ENCODE measurements at places on chromosomes 12 and 14.

GRCh38 chr12:50636505-50636904 is 127.4 kb upstream of the ATF1 start:
- H3K27ac ChIP-seq = no peak overlapping the region
- no peak overlapping the region for H3K4me3 ChIP-seq
- H3K4me1 ChIP-seq = no peaks in the 10 kb centered on the region
- H3K27me3 ChIP-seq = no peaks in the 10 kb centered on the region

DNA sequence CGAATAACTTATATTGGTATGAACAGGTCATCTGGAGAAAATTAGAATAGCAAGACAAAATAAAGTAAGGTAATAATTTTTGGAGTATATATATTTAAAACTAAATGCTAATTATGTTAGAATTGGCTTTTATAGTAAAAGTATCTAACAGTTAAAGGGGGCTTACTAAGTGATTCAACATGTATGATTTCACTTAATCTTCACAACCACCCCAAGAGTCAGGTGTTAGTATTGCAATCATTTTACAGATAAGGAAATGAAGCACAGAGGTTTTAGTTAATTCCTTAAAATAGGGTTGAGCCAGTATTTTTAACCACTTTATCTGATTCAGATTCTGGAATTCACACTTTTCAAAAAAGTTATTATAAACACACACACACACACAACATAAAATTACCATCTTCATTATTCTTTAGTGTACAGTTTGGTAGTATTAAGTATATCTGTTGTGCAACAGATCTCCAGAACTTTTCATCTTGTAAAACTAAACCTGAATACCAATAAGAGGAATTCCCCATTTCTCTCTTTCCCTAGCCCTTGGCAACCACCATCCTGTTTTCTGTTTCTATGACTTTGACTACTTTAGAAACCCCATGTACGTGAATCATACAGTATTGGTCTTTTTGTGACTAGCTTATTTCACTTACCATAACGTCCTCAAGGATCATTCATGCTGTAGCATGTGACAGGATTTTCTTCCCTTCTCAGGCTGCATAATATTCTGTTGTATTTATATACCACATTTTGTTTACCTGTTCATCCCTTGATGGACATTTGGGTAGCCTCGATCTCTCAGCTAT is 12.5 kb downstream of the A2M start:
- no peaks in the 10 kb centered on the region for H3K4me1 ChIP-seq
- no peak overlapping the region for H3K27ac ChIP-seq
- H3K4me3 ChIP-seq = no peak overlapping the region
- peaks cover 17% of the 10 kb centered on the region for H3K36me3 ChIP-seq

DNA sequence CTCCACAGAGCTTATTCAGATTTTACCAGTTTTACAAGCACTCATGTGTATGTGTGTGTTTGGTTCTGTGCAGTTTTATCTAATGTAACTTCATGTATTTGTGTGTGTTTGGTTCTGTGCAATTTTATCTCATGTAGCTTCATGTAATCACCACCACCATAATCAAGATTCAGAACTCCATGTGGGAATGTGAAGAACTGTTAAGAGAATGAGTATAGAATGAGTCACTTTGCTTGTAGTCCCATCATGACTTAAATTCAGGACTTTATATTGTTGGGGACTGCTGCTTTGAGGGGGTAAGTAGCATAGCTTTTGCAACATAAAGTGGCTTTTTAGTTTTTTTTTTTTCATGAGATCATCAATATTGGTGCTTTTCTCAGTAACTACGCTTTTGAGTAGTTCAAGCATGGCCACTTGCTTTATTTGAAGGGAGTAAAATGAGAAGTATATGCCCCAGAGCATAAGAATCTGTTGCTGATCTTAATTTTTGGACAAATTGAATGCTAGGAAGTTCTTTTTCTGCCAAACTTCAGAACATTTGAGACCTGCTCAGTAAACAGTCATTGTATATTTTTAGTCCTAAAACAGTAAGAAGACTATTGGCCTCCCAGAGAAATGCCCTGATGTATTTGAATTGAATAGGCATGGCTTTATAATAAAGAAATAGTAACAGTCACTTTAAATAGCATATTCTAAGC is 28.8 kb downstream of the PROX2 start:
- H3K4me1 ChIP-seq = no peaks in the 10 kb centered on the region
- H3K4me3 ChIP-seq = no peak overlapping the region
- no peak for DNase-seq
- H3K27ac ChIP-seq = no peak overlapping the region

GRCh38 chr14:94461526-94462218 is 9.1 kb upstream of the SERPINA11 start:
- H3K36me3 ChIP-seq = no peaks in the 10 kb centered on the region
- no peak overlapping the region for H3K4me3 ChIP-seq
- no peaks in the 10 kb centered on the region for H3K4me1 ChIP-seq
- DNase-seq = no peak
- H3K27me3 ChIP-seq = no peaks in the 10 kb centered on the region

- DNase-seq = no peak
- H3K4me3 ChIP-seq = no peak overlapping the region
- H3K36me3 ChIP-seq = no peaks in the 10 kb centered on the region
- H3K27me3 ChIP-seq = no peaks in the 10 kb centered on the region
- H3K4me1 ChIP-seq = no peaks in the 10 kb centered on the region
Measured at GRCh38 chr14:100079726-100080005, 14.4 kb downstream of the EVL start.

DNA sequence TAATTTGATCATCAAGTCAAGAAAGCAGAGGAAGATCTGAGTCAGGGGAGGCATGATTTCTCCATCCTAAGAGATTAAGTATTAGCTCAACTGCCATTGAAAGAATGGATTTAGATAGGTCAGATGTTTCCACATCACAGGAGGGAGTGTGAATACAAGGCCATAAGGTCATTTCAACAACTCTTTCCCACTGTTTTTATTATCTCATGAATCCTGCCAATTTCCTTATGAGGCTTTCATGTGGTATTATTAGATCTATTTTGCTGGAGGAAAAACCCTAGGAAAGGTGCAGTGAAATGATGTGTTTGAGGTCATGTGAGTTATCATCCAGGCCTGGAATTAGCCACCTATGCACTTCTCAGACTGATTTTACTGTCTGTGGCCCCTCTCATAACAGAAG is 269.0 kb downstream of the NOVA1 start:
- H3K4me1 ChIP-seq = no peaks in the 10 kb centered on the region
- no peak overlapping the region for H3K4me3 ChIP-seq
- no peaks in the 10 kb centered on the region for H3K27me3 ChIP-seq
- DNase-seq = no peak

DNA sequence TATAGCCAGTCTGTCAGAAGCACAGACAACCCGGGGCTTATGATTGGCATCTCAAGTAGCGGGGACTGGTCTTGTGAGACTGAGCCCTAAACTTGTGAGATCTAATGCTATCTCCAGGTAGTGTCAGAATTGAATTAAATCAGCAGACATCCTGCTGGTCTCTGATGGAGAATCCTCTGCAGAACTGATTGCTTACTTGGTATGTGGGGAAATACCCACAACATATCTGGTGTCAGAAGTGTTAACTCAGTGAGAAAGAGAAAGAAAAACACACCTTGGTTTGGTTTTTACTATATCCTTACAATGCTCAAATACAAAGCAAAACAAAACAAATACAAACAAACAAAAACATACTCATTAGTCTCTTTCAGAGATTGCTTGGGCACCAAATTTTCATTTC is 10.0 kb downstream of the SEL1L start:
- no peak overlapping the region for H3K27ac ChIP-seq
- no peaks in the 10 kb centered on the region for H3K27me3 ChIP-seq
- H3K4me3 ChIP-seq = no peak overlapping the region
- no peak for DNase-seq
- peaks cover 3% of the 10 kb centered on the region for H3K36me3 ChIP-seq
- H3K4me1 ChIP-seq = no peaks in the 10 kb centered on the region

DNA sequence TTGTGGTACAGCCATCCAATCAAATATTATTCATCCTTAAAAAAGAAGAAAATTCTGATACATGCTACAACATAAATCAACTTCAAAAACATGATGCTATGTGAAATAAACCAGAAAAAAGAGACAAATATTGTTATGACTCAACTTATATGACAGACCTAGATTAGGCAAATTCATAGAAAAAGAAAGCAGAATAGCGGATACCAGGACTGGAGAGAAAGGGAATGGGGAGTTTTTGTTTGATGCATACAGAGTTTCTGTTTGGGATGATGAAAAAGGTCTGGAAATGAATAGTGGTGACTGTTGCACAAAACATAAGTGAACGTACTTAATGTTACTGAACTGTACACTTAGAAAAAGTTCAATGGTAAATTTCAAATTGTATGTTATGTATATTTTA is 82.3 kb downstream of the SPPL3 start:
- H3K27me3 ChIP-seq = no peaks in the 10 kb centered on the region
- H3K4me3 ChIP-seq = no peak overlapping the region
- no peak overlapping the region for H3K27ac ChIP-seq
- no peaks in the 10 kb centered on the region for H3K4me1 ChIP-seq
- H3K36me3 ChIP-seq = no peaks in the 10 kb centered on the region
- no peak for DNase-seq

- no peaks in the 10 kb centered on the region for H3K4me1 ChIP-seq
- H3K27ac ChIP-seq = no peak overlapping the region
- no peaks in the 10 kb centered on the region for H3K27me3 ChIP-seq
- no peaks in the 10 kb centered on the region for H3K36me3 ChIP-seq
Measured at GRCh38 chr12:3974883-3975282, 101.7 kb upstream of the PARP11 start.

DNA sequence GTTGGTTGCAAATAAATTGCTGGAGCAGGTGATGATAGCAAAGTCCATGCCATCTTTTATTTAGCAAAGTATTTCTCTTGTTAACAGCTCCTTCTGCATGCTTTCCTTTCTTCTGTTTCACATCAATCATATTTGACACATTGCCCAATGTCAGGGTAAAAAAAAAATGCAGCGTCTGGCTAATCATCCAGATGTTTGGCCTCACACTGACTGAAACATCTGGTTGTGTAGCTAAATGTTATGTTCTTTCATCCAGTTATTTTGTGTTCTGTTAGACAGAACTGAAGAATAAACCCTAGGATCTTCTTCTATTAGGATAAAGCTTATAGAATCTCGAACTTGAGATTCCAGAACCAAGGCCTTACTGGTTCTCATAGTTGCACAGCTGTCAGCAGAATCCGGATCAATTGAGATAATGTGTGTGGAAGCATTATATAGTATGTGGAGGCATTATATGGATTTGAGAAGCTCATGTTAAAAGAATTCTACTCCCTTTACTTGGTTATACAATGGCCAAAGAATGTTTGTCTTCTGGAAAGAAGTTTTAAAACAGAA is 859.2 kb downstream of the DIO2 start:
- no peaks in the 10 kb centered on the region for H3K27me3 ChIP-seq
- DNase-seq = no peak
- no peaks in the 10 kb centered on the region for H3K4me1 ChIP-seq

- H3K36me3 ChIP-seq = no peaks in the 10 kb centered on the region
- no peak overlapping the region for H3K27ac ChIP-seq
- DNase-seq = no peak
- H3K27me3 ChIP-seq = no peaks in the 10 kb centered on the region
Measured at GRCh38 chr12:104426926-104427546, 29.7 kb upstream of the CHST11 start.

GRCh38 chr12:121290410-121290809 is 6.1 kb downstream of the CAMKK2 start:
- no peak overlapping the region for H3K4me3 ChIP-seq
- no peak for DNase-seq
- H3K4me1 ChIP-seq = no peaks in the 10 kb centered on the region
- H3K36me3 ChIP-seq = no peaks in the 10 kb centered on the region

DNA sequence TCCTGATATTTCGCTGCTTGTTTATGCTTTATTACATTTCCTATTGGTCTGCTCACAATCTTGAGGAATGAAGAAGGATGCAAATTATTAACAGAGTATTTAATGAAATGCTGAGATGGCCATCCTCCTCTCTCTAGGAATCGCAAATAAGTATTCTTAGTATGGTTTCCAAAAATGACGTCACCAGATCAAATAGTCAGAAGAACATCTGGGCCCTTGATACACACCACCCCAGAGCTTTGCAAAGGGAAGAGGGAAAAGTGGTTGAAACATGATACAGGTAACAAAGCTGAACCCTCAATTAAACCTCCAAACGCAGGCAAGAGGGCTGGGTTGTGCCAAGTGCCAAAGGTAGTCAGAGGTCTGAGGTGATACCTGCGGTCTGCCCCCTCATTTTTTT is 107.3 kb downstream of the BCL11B start:
- H3K4me3 ChIP-seq = no peak overlapping the region
- no peak for DNase-seq
- H3K4me1 ChIP-seq = no peaks in the 10 kb centered on the region
- H3K27ac ChIP-seq = no peak overlapping the region
- H3K36me3 ChIP-seq = no peaks in the 10 kb centered on the region

GRCh38 chr12:13148485-13148847 is 45.0 kb upstream of the GSG1 start:
- H3K27me3 ChIP-seq = no peaks in the 10 kb centered on the region
- H3K27ac ChIP-seq = no peak overlapping the region
- no peak overlapping the region for H3K4me3 ChIP-seq
- no peaks in the 10 kb centered on the region for H3K36me3 ChIP-seq
- peaks cover 4% of the 10 kb centered on the region for H3K4me1 ChIP-seq

DNA sequence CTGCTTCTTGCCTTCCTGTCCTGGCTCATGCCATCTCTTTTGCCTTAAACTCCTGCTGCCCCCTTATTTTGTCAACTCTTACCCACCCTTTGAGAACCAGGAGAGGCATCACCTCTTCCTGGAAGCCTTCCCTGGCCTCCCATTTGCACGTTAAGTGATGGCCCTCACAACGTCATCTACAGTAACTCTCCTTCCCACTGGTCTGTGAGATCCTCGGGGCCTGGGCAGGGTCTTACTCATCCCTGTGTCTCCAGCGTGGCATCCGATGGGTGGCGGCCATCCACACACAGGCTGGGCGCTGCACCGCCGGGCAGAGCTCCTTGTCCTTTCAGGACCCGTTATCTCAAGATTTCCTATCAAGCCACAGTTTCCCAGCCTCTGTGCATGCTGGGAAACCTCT is 16.8 kb upstream of the CACNA2D4 start:
- no peak for DNase-seq
- H3K4me1 ChIP-seq = no peaks in the 10 kb centered on the region
- H3K27me3 ChIP-seq = no peaks in the 10 kb centered on the region
- no peak overlapping the region for H3K27ac ChIP-seq

GRCh38 chr12:5783289-5783920 is 161.7 kb downstream of the ANO2 start:
- no peaks in the 10 kb centered on the region for H3K4me1 ChIP-seq
- H3K27me3 ChIP-seq = no peaks in the 10 kb centered on the region
- DNase-seq = no peak

DNA sequence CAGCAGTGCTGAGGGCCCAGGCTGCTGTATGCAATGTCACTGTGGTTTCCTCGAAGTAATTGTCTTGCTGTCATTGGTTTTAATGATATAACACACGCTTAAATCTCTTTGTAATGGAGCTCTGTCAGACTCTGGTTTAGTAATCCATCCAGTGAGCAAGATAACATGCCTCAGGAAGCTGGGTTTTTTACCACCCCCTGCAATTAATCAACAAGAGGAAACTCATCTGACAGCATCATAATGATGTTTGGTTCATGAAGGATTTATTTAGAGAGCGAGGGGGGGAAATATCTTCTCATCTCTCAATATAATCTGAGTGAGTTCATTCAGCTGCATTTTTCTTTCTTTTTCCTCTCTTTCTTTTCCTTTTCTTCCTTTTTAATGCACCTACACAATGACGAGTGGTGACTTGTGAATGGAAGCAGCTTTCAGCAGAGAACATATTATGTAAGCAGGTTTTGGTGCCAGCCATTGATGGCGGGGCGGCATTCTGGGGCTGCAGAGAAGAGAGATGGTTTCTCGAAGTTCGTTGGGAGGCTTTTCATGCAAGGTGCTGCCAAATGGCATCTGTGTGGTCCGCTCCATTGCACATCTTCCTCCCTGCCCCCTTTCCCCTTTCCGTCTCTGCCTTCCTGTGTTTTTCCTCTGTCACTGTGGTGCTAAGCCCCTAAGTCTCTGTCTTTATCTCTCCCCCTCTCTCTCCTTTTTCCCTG is 6.7 kb downstream of the RPH3A start:
- no peak for DNase-seq
- no peak overlapping the region for H3K4me3 ChIP-seq
- no peaks in the 10 kb centered on the region for H3K4me1 ChIP-seq
- no peaks in the 10 kb centered on the region for H3K36me3 ChIP-seq

All from aorta (tissue), 5 donors.